T-helper 17 cell (primary cell): ENCODE measurements at places on chromosomes 5 and 9. TPM values are rescaled to one million over a fixed set of nuclear protein-coding genes. Genes with fewer than 3 reads are reported as not detected.

DNA sequence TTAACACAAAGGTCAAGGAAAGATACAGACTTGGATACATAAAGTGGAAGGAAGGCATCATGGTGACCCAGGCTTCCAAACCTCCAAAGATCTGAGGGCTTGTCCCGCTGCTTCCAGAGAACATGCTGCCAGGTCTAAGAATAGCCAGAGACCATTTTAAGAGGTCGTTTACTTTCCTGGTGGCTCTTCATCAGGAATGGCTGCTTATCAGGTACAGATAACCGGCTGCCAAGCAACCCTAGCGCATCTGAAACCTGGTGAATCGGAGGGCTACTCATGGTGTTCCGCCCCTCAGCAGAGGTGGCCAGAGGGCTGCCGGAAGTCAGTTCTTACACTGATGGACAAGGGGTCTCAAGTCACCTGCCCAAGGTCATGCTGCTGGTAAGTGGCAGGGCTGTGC, 251.3 kb upstream of the DAP start:
- no peaks in the 10 kb centered on the region for H3K36me3 ChIP-seq
- no peak for DNase-seq
- H3K27ac ChIP-seq = no peak overlapping the region
- H3K27me3 ChIP-seq = no peaks in the 10 kb centered on the region

- peaks cover 18% of the 10 kb centered on the region for H3K4me1 ChIP-seq
- DNase-seq = no peak
Measured at GRCh38 chr9:111992523-111992922, 95.9 kb downstream of the UGCG start.

DNA sequence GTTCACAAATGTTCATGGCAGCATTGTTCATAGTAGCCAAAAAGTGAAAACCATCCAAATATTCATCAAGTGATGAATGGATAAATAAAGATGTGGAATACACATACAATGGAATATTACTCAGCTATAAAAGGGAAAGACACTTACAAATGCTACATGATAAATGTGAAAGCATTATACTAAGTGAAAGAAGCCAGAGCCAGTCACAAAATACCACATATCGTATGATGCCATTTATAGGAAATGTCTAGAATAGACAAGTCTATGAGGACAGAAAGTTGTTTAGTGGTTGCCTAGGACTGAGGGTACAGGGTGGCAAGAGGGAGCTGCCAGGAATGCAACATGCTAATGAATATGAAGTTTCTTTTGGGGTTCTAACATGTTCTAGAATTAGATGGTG, 148.7 kb downstream of the DEPDC1B start:
- H3K4me3 ChIP-seq = no peak overlapping the region
- H3K27me3 ChIP-seq = no peaks in the 10 kb centered on the region
- H3K4me1 ChIP-seq = no peaks in the 10 kb centered on the region
- DNase-seq = no peak
- H3K36me3 ChIP-seq = no peaks in the 10 kb centered on the region
- no peak overlapping the region for H3K27ac ChIP-seq

DNA sequence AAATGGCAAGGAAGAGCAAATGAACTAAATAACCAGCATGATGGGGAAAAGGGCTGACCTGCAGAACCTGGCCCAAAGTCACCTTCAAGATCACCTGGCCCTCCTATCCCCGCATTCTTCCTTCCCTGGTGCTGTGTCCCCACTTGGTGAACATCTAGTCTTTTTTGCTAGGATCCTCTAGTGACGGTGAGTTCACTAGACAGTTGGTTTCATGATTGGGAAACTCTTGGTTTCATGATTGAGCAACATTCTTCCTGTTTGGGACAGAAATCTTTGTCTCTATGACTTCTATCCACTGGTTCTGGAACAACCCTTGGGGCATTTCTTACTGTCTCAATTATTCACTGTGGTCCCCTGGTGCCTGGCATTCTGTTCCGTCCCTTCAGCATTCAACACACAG, 50.2 kb upstream of the DAB2IP start:
- no peak for DNase-seq
- H3K4me3 ChIP-seq = no peak overlapping the region
- H3K27ac ChIP-seq = no peak overlapping the region

GRCh38 chr5:131672776-131673175, 37.7 kb upstream of the RAPGEF6 start:
- H3K27ac ChIP-seq = no peak overlapping the region
- H3K27me3 ChIP-seq = no peaks in the 10 kb centered on the region
- H3K4me1 ChIP-seq = no peaks in the 10 kb centered on the region
- no peak overlapping the region for H3K4me3 ChIP-seq

Gene NPM1
- total RNA-seq = 1,005 TPM

Gene SCGB3A2
- not detected for total RNA-seq
